Suppressor macrophage treated with lipopolysaccharide for 4 hours (primary cell): ENCODE measurements at places on chromosomes 2 and 18.

GRCh38 chr2:69163109-69163508 lies 150.1 kb downstream of the ANTXR1 start:
- DNase-seq, result peak; percentile 90

DNA sequence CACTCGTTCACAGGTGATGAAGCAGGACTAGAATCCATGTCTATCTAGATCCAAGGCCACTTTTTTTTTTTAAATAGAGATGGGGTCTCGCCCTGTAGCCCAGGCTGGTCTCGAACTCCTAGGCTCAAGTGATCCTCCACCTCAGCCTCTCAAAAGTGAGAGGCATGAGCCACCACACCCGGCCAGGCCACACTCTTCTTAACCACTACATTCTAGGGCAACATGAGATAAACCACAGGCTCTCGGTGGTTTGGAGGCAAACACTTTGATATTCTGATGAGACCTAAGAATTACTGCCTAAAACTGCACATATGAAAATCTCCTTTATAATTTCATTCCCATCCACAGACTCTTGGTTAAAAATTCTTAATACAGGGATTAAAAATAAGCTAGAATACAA lies 51.8 kb downstream of the USP34 start:
- no peak for DNase-seq

DNA sequence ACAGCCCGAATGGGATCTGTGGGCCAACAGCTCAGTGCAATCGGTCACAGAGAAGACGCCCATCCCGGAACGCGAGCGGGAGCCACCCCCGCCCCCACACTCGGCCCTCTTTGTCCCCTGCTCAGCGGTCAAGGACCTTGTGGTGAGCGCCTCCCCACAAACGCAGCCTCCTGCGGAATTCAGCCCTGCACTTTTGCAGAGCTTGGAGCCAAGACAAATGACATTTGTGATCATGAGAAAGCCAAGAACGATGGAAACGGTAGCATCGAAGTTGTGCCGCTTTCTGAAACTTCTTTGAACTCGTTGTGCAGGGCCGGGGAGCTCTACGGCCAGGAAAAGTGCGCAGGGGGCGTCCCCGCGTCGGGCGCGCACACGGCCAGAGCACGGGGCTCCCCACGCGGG lies 6.7 kb upstream of the SALL3 start:
- DNase-seq, result no peak

GRCh38 chr18:11368020-11368419 lies 218.7 kb upstream of the PIEZO2 start:
- peak; percentile 67 for DNase-seq

DNA sequence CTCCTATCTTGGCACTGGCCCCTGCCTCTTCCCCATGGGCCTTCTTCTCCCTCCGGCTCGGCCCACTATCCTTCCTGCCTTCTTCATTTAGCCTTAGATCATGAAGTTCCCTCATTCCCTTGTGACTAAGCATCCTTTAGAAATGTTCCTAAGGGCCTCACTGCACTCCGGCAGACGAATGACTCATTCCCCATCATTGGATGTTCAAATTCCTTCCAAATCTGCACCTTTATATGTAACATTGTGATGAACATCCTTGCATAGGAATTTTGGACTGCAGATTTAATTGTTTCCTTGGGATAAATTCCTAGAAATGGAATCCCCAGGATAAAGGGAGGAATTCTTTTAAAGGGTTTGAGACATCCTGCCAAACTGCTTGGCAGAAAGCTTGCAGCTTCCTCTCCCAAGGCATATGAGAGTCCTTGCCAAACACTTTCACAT lies 19.0 kb downstream of the CRACDL start:
- no peak for DNase-seq

- DNase-seq, result peak; percentile 19
Measured at GRCh38 chr2:207459990-207460757, 69.6 kb upstream of the CREB1 start.

- DNase-seq, result no peak
Measured at GRCh38 chr2:176356251-176356650, 87.0 kb downstream of the MTX2 start.

DNA sequence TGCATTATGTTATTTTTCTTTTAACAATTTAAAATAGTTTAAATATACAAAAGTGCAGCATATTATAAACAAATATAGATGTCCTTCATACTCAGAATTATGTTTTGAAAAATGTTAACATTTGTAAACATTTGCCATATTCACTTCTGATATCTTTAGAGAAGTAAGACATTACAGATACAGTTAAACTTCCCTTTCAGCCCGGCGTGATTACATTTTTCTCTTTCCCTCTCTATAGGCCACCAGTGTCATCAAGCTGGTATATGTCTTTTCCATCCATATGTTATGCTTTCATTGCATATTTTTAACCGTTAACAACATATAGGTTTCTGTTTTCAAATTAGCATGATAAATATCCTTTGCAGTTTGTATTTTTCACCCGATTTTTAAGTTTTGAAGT lies 27.1 kb downstream of the TTC39C start:
- DNase-seq, result peak; percentile 55

DNA sequence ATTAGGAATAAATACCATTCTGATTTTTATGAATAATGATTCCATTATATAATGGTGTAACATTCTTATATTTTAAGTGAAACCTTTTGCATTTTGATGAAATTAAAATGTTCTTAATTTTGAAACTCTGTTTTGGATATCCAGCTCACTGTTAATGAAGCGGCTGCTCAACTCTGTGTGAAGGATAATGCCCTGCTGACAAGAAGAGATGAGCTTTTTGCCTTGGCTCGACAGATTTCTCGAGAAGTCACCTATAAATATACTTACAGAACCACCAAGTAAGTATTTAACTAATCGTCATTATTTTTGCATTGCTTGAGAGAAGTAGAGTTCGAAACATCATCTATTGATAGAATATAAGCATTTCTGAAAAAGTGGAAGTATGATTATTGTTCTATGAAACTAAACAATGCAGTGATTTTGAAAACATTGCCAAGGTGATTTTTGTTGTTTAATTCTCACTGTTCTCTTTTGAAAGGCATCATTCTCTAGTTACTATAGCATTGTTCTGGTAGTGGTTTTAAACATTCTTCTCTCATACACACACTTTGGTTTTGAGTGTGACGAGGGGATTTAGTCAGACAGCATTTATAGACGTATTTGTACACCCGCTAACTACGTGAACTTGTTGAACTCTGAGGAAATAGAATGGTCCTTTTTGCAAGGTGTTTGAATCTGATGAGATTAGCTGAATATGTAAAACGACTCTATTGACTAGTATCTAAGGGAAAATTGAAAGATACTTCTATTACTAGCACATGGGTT lies 21.5 kb downstream of the NAB1 start:
- DNase-seq, result no peak

DNA sequence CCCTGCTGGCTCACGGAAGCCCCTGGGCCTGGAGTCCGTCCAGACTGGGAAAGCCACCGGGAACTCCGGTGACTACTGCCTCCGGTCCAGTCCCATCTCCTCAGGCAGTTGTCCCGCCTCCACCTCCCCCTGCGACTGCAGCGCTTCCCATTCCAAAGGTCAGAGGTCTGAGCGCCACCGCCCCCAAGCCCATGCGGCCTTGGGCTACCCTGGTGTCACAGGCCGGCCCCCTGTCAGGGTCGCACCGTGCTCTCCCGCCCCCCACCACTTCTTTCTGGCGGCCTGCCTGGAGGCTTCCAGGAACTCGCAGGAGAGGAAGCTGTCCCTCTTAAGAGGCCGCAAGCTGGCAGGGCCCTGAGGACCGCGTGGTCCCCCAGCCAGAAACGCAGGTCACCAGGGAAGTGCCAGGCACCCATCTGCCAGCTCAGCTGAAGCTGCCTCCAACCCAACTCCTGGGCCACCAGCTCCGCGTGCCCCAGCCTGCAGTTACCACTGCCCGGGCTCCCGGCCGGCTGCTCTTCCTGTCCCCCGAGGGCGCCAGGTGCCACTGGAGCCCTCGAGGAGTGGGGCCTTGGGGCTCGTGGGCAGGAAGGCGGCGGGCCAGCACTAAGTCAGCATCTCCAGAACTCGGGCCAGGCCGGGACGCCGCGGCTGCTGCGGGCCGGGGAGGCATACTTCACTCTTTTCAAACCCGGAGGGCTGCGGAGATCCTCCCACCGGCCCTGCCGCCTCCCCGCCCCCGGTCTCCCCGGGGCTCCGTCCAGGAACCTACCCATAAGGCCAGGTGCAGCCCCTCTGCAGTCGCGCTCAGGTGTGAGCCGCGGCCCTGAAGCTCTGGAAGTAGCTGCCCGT lies 83.3 kb upstream of the POMC start:
- DNase-seq, result peak; percentile 34

DNA sequence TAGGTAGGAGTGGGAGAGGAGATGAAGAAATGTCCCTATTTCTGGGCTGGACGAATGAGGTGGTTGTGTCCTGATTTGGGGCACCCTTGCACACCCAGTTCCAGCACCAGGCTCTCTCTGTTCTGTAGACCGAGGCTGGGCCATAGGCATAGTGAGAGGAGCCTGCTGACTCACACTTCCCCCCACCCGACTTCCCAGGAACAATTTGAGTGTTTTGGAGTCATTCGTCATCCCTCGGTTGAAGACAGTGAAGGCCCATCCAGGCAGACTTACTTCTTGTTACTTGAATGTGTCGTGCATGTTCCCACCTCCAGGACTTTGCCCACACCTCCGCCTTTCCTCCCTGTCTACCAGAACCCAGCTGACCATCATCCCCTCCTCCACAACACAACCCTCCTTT lies 179.1 kb downstream of the HAUS1 start:
- no peak for DNase-seq
